GM06990 (cell line): ENCODE measurements at places on chromosomes 2 and 18.

DNA sequence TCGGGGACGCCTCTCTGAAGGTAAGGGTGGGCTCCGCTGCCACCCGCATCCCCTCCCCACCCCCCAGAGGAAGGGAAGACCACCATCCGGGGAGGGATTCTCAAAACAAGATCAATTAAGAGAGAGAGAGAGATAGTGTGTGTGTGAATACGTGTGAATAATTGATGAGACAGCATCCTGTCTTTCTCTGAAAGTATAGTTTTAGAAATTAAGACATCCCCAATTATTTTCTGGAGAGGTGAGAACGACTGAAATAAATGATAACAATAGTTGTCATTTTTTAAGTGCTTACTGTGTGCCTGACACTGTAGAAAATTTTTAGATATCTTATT, 751 bp downstream of the IL18R1 start:
- DNase-seq = no peak

DNA sequence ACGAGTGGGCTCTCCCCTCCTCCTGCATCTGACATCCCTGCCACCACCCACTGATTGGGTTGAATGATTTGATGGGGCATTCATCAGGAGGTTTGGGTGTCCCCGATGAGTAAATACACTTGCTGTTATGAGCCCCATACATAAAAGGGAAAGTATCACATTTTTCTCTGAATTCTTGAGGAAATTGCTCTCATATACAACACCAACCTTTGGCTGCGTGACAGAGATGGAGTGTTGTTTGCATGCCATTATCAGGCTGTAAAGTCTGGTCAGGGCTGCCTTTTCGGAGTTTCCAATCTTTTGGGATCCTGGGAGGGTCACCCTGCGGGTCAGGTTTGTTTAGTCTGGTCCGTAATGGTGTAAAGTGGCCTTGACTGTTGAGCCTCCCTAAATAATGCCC, 227.9 kb upstream of the SPRED2 start:
- no peak for DNase-seq

DNA sequence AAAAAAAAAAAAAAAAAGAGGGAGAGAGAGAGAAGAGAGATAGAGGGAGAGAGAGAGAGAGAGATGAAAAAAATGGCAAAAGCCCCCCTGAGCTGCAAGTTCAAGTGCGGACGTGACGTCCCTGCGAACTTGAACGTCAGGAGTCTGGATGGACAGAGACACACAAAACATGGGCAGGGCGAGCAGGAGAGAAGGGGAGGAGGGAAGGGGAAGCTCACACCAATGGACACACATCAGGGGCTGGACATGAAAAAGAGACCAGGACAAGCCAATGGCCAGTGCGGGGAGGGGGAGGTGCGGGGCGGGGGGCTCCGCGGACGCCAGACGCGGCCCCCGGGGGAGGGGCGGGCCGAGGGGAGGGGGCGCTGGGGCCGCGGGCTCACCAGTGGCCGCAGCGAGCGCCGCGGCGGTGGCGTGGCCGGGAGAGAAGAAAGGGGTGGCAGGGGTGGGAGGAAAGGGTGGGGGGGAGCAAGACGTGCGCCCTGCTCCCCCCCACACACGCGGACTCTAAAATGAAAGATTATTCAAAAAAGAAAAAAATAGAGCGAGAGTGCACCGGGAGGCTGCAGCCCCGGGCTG, at the start of gene BCL11A:
Gene BCL11A, minus strand, starts transcription at position 160 of the 579 bp plus-strand sequence. CDS start 384 bp downstream, outside the sequence.
- peak; percentile 57 for DNase-seq

- no peak for DNase-seq
These were observed 38.4 kb downstream of the EIF4E2 start for GRCh38 chr2:232588680-232589585.

GRCh38 chr2:240234503-240234951, 94.1 kb upstream of the OTOS start:
- DNase-seq = no peak

DNA sequence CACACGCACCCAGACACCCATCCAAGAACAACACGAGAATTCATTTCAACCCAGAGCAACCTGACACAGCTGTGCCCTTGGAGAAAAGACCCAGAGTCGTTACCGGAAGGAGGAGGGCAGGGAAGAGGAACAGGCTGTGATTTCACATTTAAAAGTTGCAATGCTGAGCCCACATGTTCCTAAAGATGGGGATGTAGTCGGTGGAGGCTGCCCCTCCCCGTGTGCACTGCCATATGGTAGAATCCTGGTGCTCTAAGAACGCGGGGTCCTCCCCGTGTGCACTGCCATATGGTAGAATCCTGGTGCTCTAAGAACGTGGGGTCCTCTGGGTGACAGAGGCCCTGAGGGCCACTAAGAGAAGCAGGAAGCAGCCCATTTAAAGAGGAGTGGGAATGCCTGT, 10.9 kb downstream of the MTERF4 start:
- no peak for DNase-seq

GRCh38 chr18:61702007-61702406, 190.8 kb downstream of the RNF152 start:
- no peak for DNase-seq
